B cell (primary cell): ENCODE measurements at places on chromosomes 3 and 15. TPM values are rescaled to one million over a fixed set of nuclear protein-coding genes. Genes with fewer than 3 reads are reported as not detected.
A peak's percentile ranks its signal among the peaks of the same experiment; 100 is the strongest.

GRCh38 chr3:129425213-129425612 lies 3.2 kb downstream of the EFCAB12 start:
- no peak for DNase-seq

GRCh38 chr3:184658223-184658928 lies 53.5 kb downstream of the MAGEF1 start:
- no peak for DNase-seq

- DNase-seq: no peak
These were observed 114.1 kb downstream of the SUCLG2 start for GRCh38 chr3:67540198-67540894.

GRCh38 chr3:178384321-178385230 lies 151.7 kb upstream of the KCNMB2 start:
- DNase-seq: no peak

DNA sequence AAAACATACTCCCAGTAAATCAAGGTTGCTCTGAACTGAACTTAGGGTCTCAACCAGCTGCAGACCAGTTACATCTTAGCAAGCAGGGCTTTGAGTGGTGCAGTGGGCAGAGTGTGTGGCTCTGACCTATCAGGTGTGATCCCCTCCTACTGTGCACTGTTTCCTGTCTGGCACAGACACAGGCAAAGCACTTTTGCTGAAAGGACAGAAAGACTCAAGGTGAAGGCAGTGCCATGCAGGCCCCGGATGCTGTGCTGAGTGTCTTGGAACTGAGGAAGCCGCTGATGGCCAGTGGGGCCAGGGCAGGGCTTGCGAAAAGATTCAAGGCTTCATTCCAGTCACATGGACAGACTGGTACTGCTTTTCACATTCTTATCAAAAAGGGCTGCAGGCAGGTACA lies 85.2 kb downstream of the CACNA1D start:
- no peak for DNase-seq

DNA sequence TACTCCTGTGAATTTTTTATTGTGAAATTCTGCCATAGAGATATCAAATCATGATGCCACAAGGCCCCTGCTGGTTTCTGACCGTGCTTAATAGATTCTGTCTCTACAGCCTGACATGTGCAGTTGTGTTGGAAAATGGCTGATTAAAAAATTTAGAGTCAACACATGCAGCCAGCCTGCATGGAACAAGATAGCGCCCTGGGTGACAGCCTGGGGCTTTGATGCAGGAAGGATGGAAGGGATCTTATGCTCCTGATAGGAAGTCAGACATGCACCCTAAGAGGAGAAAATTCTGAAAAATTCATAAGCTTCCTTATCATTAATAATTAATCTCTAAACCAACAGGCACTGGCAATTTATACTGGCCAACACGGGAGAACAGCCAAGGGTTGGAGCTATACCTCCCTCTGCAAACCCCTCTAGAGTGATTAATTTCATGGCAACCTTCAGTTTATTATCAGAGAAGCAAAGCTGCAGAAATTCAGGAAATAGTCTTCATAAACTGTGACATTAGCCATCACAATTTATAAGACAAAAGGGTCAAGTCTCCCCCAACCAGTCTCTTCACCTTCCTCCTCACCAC lies 198.4 kb downstream of the CADPS start:
- DNase-seq: no peak

- peak; percentile 24 for DNase-seq
These were observed 39.8 kb upstream of the SGO1 start for GRCh38 chr3:20225769-20226168.

- peak; percentile 46 for DNase-seq
These were observed 455 bp upstream of the ABHD17C start for GRCh38 chr15:80694611-80695098.

DNA sequence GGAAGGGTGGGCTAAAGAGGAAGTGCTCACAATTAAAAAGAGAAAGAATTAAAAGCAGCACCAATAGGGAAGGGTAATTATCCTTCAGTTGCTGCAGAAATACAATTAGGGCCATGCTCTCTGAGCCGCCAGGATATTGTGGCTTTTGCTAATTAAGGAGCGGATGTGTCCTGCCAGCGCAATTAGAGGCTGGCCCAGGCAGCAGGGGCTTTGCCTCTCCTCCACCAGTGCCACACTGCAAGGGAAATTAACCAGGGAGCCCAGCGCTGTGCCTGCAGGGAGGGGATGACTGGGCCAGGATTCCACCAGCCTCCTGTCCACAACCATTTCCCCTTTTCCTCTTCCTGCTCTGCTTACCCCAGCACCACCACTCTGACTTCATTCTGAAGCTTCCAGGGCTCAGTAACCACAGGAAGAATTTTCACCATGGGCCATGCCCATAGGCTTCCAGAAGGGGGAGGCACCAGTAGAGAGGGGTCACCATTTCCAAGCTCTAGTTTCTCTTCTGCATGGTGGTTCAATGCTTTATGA lies 10.4 kb upstream of the AEN start:
- no peak for DNase-seq

- no peak for DNase-seq
These were observed 52.7 kb downstream of the ZNF445 start for GRCh38 chr3:44424758-44425157.

GRCh38 chr3:112134335-112135124 lies 1.5 kb upstream of the GCSAM start:
- DNase-seq: no peak

GRCh38 chr3:36193448-36193847 lies 186.9 kb upstream of the STAC start:
- no peak for DNase-seq

DNA sequence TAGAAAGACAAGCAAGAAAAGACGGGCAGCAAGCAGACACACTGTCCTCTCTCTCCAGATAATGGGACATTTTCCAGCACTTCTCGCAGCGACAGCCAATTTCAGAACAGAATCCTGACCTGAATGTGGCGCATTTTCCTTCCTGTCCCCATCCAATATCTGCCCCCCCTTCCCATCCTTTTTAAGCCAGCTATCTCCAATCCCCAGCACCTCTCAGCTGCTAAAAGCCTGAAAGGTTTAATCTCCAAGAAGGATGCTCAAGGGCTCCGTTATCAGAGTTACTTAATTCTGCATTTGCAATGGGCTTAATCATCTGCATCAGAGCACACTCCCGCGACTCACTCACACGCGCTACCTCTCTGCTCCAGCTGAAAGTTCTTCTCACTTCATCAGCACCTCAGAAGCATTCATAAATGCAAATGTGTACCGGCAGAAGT lies 50.5 kb downstream of the SRGAP3 start:
- no peak for DNase-seq

- no peak for DNase-seq
These were observed 611 bp downstream of the PIAS1 start for GRCh38 chr15:68054628-68055223.

DNA sequence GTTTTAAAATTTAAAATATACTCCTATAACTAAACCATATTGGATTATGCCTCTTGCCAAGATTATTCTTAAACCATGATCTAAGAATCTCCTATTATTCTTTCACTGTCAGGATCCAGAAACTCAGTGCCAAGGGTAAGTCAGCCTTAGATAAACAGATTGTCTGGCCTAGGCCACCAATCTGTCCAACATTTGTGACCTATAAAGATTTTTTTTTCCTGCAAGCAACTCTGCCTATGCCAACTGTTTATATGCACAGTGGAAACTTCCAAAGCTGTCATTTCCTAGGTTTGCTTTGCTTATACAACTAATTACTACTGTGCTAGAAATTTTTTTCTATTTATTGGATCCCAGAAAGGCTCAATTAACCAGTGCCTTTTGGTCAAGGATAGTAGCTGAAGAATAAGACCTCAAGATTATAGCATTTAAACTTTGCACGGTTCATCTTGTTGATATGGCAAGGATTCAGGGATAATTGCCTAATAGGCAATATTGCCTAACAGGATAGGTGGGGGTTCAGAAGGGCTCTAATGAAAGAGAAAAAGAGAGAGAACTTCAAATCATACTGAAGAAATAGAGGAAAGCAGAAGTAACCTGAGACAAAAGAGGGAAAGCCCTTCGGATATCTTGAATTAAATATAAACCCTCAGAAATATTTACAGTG lies 22.8 kb downstream of the GAP43 start:
- DNase-seq: no peak

- DNase-seq: no peak
These were observed 33.7 kb downstream of the HGD start for GRCh38 chr3:120648290-120648689.

DNA sequence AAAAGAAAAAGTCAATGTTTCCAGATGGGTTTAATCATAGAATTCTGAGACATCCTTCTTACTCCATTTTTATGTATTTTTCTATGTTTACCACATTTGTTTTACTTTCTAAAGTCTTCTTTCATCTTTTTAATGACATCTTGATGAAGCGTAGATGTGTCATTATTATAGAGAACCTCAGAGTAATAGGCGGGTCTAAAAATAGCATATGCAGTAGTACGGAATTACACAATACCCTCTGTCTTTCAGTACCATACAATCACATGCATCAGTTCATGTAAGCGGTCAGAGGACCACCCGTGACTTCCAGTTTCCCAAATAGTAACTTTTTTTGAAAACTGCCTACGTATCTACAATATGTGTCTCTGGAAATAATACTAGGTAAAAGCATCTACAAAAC lies 224.0 kb downstream of the PLOD2 start:
- no peak for DNase-seq

- DNase-seq: no peak
These were observed 733.7 kb upstream of the CFAP20DC start for GRCh38 chr3:59783468-59783988.

DNA sequence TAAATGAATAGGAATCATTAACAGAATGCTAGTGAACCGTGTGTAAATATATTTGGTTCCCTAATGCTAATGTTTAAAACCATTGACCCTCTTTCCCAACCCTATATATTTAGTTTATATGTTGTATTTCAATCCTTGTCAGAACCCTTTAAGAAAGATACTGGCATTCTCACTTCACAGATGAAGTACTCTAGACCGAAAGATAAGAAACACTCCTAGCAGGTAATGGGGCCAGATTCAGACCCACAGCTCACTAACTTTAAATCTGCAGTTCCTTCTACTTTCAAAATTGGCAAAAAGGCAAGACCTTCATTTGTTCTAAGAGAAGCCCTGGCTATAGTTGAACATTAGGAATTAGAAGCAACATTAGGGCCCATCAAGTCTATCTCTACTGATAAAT lies 42.3 kb upstream of the TM4SF4 start:
- no peak for DNase-seq

DNA sequence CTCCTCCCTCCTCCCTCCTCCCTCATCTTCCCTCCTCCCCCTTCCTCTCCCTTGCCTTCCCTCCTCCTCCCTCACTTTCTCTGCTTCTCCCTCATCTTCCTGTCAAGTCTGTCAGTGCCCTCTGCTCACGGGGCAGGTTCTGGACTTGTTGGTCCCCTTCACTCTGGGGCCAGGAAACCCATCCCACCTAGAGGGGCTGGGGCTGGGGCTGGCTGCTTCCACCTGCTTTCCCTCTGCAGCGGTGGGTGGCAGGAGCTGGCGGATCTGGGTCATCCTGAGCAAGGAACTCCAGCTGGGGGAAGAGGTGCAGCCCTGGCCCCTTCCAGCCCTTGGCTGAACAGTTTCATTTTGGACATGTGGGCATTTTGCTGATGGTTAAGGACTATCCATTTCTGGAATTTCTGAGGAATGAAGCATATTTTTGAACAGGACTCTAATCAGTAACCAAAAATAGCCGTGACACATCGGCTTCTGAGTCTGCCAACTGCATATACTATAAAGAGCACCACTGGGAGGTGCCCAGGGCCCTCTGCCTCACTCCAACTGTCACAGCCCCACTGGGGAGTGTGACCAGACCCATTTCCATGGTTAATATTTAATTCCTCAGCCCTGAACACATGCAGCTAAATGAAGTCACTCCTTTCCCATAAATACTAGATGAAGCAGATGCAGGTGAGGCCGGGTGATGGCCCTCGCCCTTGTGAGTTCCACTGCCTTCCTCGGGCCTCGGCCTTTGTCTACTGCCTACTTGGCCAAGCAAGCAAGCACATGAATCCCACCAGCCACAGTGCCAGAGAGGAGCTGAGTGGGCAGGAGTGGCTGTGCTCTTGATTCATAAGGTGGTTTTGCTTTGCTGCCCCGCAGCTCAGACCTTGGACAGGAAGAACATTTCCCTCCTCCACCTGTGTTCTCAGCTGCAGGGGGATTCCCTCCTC lies 39.8 kb downstream of the CHDH start:
- DNase-seq: no peak

DNA sequence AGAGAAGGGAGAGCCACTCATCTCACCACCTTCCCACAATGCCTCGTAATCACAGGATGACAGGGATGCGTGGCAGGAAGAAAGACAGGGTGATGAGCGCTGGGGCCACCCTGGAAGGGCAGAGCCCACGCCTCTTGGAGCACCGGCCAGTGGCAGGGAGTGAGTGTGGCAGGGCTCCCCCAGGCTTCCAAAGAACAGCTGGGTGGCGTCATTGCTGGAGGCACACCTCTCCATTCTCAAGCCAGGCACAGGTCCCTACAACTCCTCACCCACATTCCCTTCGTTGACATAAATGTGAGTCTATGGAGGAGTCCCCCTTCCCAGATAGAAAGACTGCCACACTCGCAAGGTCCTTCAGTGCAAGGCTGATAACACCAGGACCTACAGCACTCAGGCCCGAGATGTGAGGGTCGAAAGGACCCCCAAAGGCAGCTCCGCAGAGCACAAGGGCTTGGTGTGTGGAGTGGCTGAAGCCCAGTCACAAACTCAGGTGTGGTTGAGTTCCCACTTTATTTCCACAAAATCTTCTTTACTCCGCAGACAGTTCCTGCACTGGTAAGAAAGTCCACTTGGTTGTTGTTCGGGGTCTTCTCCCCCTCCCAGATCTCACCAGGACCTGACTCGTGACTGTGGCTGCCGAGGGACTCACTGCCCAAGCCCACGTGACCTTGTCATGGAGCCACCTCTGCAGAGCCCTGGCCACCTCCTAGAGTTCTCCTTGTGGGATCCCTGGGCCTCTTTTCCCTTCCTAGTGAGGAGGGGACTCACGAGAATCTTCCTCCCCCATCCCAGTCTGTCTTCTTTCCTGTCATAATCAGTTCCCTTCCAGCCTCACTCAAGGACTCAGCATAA lies 22.4 kb upstream of the CORO2B start:
- no peak for DNase-seq

- DNase-seq: no peak
These were observed 155.2 kb downstream of the NFKBIZ start for GRCh38 chr3:102004561-102004960.

The EPHA3 gene
- 0.01 TPM in 1 of 2 replicates, not detected in the other for polyA plus RNA-seq

The CCR9 gene
- 1.0 and 1.1 TPM in 2 replicates for polyA plus RNA-seq

The ASB14 gene
- polyA plus RNA-seq: not detected in 2 replicates

The OR5K2 gene
- polyA plus RNA-seq: not detected in 2 replicates

The SSUH2 gene
- not detected in 2 replicates for polyA plus RNA-seq

The LMAN1L gene
- 0.60 and 1.1 TPM in 2 replicates for polyA plus RNA-seq

The SLC22A14 gene
- polyA plus RNA-seq: 0.06 TPM in 1 of 2 replicates, not detected in the other

The SLC27A2 gene
- polyA plus RNA-seq: 0.12 and 0.39 TPM in 2 replicates

The CAMKV gene
- not detected in 2 replicates for polyA plus RNA-seq
